ENCODE measurements at places on chromosomes 16 and 17.

- DNase-seq, result no peak
These were observed 46.3 kb downstream of the METRNL start for GRCh38 chr17:83125515-83126274.

GRCh38 chr17:48492401-48493298 is 38.2 kb downstream of the HOXB1 start:
- peak; percentile 83 for DNase-seq

GRCh38 chr16:81369888-81370504 is 55.2 kb downstream of the GAN start:
- peak; percentile 2 for DNase-seq

- no peak for DNase-seq
These were observed 849.8 kb upstream of the RBFOX1 start for GRCh38 chr16:6482696-6483468.

DNA sequence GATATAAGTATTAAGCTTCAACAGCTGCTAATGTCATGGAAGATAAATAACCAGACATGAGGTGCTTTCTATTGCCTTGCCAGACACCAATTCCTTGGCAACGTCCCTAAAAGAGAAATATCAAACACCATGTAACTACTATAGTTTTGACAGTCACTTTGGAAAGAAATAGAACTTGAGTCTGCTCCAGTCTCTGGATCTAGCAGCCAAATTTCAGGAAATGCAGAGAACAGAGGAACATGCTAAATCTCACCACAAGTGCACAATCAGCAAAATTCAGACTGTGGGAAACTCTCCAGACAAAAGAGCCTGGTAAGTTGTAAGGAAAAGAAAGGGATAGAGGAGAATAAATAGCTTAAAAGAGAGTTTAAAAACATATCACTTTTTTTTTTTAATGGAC is 28.4 kb upstream of the TANC2 start:
- peak; percentile 66 for DNase-seq

GRCh38 chr16:27625050-27625697 is 75.2 kb downstream of the KATNIP start:
- DNase-seq, result peak; percentile 8

GRCh38 chr16:56267888-56268287 is 76.6 kb downstream of the GNAO1 start:
- DNase-seq, result no peak

- DNase-seq, result peak; percentile 30
These were observed 47.2 kb upstream of the MED13 start for GRCh38 chr17:62112229-62112628.

GRCh38 chr16:19242987-19243575 is 42.5 kb upstream of the CLEC19A start:
- no peak for DNase-seq

DNA sequence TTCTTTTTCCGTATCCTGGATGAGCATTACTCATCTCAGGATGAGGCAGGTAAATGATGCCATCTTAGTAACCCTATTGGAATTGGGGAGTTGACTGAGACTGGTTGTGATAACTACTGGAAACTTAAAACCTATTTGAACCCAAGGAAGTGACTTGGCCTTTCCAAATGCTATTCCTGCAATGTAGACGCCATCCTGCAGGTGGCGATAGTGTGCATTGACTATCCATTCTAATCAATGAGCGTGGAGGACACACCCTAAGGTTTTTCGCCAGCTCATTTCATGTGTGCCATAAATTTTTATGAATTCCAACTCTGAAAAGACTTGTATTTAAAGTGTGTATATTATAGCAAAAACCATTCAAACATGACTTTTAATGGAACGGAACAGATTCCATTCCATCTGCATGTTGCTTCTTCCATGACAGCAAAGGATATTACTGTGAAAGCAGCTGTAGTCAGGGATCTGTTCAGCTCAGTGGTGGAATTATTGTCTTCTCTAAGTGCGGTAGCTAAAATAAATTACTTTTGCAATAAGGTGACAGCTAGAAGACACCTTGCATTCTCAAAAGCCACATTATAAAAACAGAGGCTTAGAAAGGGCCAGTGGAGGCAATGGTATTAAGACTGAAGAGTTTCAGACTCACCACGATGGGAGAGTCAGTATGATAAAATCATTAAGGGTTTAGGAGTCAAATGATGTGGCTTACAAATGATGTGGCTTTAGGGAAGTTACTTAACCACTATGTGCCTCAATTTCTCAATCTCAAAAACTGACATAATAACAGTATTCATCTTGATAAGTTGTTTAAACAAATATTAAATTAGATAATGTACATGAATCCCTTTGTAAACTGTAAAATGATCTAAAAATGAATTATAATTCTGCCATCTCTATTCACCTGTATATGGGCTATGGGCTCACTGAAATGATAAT is 55.5 kb downstream of the SYT17 start:
- peak; percentile 4 for DNase-seq

DNA sequence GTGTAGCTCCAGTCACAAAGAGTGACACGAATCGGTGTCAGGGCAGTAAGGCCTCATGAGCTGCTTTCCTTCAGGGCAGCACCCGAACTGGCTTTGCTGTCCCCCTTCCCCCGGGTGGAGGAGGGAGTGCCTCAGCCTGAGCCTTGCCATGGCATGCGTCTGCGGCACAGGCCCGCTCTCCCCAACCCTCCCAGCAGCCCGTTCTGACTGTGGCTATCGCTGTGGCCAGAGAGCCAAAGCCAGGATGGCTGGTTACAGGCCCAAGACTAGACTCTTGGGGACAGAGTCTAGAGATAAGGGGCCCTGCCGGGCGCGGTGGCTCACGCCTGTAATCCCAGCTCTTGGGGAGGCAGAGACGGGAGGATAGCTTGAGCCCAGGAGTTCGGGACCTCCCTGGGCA is 25.9 kb downstream of the CLUH start:
- DNase-seq, result no peak

DNA sequence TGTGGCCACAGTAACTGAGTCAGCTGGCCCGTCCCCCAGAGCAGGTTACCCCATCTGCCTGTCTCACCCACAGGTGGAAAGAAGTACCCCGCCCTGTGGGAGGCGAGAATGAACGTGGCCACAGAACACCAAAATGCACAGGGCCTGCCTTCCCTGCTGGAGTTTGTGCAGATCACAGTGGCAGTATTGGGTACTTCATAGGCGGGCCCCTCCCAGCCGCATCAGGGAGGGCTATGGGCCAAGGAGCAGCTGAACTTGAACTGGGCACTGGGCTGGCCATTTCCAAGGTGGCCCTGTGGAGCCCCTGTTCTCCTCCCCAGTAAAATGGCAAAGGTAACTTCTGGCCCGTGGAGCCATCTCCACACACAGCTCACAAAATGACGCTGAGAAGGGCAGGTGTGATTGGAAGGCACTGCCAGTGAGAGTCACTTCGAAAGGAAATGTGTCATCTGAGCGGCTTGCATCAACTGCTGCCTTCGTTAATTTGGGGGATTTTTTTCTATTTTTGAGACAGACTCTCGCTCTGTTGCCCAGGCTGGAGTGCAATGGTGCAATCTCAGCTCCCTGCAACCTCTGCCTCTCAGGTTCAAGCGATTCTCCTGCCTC is 162.9 kb downstream of the ENGASE start:
- DNase-seq, result no peak

DNA sequence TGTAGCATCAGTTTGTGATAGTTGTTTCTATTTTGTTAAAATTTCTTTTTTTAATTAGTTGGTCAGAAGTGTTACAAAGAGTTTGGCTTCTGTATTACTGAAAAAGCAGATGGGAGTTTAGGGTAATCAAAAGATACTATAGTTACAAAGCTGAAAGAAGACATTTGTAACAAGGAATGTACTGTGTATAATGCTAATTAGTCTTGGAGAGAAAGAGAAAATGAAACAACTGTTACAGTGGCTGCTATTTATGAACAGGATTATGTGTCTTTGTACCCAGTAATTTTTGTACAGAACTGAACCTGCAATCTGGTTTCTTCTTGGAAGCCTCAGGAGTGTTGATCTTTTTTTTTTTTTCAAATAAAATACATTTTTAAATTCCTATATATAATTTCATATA is 14.3 kb downstream of the GDPD1 start:
- DNase-seq, result no peak

DNA sequence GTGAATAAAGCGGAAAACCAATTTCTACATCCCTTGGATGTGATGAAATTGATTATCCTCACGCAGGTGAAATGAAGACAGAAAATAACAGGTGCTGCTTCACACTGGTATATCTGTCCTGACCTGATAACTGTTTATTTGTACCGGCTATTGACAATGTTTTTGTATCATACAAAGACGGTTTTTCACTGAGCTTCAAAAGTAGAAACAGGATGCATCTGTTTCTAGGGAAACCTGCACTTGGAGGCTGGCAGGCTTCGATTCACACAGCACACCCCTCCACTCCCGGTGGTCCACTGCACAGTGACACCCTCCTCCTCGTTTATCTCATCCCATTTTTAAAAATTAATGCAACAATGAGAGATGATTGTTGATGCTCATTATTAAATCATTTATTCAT is 104.5 kb downstream of the CPPED1 start:
- DNase-seq, result no peak

- DNase-seq, result no peak
These were observed 109.9 kb upstream of the DNAH9 start for GRCh38 chr17:11488407-11488806.

- DNase-seq, result no peak
These were observed 20.6 kb downstream of the RPH3AL start for GRCh38 chr17:332023-332422.

DNA sequence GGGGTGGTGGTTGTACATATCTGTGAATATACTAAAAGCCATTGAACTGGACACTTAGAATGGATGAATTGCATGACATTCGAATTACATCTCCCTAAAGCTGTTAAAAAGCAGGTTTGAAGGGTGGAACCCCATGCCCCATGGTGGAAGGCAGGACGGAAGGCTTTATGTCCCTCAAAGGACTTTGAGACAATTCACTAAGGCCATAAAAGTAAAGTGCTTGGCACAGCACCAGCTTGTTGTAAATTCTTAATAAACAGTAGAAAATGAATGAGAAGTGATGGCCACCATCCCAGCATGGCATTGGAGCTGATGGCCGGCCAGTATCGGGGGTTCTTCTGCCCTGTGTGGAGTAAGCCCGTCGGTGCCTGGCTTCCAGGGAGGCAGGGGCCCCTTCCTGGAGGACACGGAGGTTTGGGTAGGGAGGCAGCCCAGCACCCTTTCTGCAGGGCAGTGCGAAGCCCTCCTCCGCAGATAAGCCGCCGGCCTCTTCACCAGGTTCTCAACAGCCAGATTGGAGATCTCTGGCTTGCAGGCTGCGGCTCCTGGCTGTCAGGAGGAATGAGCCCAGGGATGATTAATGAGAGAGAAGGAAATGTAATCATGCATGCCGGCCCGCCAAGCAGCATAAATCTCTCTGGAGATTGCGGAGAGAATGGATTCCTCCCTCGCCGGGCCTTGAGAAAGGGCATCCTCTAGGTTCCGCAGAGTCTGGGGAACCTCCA is 346.9 kb downstream of the FOXL1 start:
- peak; percentile 55 for DNase-seq

GRCh38 chr17:16304830-16305229 is 48.4 kb downstream of the CENPV start:
- DNase-seq, result no peak

DNA sequence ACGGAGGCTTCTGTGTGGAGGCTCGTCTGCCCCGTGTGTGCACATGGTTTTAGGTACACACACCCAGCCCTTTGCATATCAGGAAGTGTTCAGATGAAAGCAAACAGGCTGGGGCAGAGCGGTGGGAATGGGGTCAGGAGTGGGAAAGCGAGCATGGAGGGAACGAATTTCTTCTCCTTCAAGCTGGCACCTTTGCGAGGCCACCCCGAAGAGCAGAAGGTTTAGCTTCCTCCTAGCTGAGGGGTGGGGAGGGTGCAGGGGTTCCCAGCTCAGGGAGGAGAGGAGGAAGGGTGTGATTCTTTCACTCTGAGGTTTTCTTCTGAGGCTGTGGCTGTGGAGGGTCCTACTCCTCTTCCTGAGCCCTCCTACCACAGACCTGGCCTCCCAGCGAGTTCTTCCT is 83.6 kb downstream of the ABR start:
- DNase-seq, result no peak

- peak; percentile 68 for DNase-seq
These were observed at the start of gene ABHD15 for GRCh38 chr17:29566473-29567303. TSS of gene ABHD15 (minus strand) at chr17:29567037. CDS start at chr17:29566966, 71 bp downstream.

DNA sequence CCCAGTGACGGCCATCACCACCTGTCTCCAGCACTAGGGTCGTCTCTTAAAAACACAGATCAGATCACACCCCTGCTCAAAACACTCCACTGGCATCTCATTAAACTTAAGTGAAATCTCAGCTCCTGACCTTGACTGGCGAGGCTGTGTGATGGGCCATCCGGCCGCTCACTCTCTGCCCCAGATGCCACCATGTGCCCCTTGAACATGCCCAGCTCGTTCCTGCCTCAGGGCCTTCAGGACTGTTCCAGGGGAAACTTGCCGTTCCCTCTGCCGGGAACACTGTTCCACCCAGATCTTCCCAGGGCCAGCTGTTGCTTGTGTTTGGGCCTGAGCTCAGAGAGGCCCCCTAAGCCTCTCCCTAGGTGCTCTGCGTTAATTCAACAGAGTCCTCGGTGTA is 39.4 kb downstream of the RPH3AL start:
- no peak for DNase-seq
